ENCODE measurements at places on chromosomes 3 and 15.

- no peak for DNase-seq
Measured at GRCh38 chr3:113057117-113057516, 66.3 kb downstream of the GTPBP8 start.

GRCh38 chr3:128193168-128193567 lies 39.9 kb downstream of the EEFSEC start:
- no peak for DNase-seq

DNA sequence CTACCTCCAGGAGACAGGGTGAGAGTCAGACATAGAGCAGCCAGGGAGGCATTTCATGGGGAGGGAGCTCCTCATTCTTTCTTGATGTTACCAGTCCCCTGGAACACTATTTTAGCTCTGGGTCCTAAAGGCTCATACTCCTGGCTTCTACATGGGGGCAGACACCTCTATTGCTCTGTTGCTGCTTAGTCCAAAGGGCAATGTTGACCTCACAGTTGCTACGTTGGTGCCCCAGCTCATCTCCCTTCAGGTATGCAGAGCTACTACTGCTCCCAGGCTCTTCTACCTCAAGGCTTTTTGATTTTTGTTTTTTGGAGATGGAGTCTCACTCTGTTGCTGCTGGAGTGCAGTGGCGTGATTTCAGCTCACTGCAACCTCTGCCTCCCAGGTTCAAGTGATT lies 245.6 kb upstream of the LRRFIP2 start:
- DNase-seq: no peak

DNA sequence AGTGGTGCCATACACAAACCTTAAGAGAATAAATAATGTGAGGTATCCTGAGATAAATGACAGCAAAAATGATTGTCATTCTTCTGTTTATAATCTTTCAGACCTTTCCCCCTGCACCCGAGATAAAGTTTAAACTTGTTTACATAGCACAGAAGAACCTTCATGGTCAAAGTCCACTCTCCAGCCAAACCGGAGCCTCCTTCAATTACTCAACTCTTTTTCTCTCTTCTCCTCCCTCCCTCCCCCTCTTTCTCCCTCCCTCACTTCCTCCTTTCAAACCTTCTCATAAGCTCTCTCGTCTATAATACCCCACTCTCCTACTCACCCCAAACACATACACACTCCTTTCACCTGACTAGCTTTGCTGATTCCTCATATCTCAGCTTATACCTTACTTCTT lies 198.9 kb downstream of the EFHB start:
- DNase-seq: no peak

DNA sequence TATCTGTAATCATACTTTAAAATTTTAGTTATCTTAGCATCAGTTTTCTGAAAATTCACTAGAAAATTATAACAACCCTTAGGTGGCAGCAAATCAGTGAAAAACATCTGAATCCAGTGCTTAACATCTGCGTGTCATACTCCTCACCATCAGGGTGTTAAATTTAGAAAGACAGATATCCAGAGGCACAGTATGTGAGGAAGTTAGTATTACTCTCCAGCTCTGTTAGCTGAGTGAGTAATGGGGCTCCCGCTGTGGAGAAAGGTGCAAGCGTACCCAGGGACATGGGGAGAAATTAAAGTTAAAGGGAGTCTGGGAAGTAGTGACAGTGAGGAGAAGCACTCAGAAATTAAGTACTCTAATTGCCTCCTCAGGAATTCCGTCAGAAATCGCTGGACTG lies 50.9 kb downstream of the CEP63 start:
- no peak for DNase-seq

DNA sequence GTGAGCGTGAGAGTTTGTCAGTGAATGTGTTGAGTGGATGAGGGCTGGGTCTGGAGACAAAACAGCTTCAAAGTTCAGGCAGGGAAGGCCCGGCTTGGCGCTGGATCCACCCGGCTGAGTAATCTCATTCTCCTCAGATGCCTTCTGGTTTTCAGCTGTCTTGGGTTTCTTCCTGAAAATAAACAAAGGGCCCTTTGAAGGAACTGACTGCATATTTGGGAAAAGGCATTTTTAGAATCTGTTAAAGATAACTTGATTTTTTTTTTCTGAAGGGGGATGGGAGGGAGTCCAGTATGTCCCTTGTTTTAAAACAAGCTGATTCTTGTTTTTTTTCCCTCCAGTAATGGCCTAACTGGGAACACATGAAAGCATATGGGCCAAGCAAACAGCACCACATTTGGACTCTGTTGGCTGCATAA lies 86.4 kb downstream of the TIGIT start:
- peak; percentile 56 for DNase-seq

- no peak for DNase-seq
Measured at GRCh38 chr3:125375950-125376679, 990 bp upstream of the ZNF148 start.

- no peak for DNase-seq
Measured at GRCh38 chr3:193052354-193053045, 134.8 kb upstream of the MB21D2 start.

DNA sequence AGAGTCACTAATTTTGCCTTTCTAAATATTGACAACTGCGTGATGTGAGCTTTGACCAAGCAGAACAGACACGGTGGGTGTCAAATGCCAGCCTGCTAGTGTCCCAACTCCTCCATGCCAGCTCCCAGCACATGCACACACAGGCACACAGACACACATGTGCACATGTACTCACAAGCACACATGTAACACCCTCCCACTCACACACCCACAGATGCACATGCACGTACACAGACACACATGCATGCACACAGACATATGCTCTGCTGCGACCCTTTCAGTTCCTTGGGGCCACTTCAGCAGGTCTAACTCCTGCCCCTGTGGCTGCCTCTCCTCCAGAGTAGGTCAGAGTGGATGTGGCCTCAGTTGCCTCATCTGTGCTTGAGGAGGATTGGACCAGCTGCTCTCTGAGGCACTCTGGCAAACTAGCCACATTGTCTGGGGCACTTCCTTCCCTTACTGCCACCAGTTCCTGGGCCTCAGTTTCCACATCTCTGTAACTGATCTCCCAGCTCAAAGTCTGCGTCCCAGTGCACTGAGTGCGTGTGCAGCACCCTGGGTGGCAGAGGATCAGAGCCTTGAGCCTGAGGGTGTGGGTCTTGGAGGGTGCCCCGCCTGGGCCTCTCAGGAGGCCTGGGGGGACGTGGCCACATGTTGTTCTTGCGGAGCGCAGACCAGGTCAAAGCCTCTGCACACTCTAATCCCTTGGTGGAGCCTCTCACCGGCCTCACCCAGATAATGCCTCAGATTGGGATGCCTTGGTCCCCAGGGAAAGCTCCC lies 55.0 kb upstream of the PRR23E start:
- no peak for DNase-seq

DNA sequence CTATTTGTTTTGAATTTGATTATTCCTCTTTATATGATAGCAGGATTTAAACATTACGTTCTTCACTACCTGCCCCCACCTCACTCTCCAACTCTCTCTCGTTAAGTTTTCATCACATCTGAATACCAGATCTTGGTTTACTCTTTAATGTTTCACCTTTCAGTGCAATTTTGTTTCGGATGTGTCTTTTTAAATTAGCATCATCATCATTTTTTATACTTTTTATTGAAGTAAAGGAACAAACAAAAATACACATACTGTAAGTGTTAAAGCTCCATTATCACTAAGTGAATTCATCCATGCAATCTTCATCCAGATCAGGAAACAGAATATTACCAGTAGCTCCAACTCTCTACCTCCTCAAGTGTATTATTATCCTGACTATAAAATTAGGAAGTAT lies 310.6 kb downstream of the C3orf38 start:
- no peak for DNase-seq

GRCh38 chr3:159029306-159030026 lies 227.6 kb downstream of the MFSD1 start:
- no peak for DNase-seq

DNA sequence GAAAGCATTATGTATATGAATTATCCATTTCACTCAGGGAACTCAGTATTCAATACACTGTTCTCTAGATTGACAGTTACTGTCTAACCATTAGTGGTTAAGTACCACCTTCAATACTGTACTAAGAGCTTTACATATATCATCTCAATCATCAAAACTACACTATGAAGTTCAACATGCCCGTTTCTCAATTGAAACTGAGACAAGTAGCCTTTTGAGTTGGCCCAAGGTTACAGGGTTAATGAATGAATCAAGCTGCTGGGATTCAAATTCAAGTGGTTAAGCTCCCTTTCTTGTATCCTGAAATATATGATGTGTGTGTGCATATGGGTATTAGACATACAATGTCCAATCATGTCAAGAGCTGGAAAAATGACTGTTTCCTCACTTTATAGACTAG lies 5.8 kb downstream of the TASOR start:
- DNase-seq: no peak

DNA sequence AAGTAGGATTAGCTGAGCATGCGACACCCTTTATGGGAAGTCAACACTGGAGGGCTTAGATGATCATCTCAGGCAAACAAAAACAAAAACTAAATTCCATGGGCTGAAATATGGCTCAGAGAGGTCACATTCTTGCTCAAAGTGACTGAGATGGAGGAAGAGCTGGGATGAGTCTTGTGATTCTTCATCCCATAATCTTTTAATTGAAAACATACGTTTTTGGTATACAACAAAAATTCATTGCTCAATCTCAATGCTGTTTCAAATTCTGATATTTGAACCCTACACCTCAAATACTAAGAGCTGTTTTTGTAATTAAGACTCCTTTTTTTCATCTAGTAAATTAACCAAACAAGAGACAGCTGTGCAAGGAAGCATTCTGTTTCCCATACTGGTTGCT lies 257.0 kb downstream of the NR1D2 start:
- DNase-seq: no peak

DNA sequence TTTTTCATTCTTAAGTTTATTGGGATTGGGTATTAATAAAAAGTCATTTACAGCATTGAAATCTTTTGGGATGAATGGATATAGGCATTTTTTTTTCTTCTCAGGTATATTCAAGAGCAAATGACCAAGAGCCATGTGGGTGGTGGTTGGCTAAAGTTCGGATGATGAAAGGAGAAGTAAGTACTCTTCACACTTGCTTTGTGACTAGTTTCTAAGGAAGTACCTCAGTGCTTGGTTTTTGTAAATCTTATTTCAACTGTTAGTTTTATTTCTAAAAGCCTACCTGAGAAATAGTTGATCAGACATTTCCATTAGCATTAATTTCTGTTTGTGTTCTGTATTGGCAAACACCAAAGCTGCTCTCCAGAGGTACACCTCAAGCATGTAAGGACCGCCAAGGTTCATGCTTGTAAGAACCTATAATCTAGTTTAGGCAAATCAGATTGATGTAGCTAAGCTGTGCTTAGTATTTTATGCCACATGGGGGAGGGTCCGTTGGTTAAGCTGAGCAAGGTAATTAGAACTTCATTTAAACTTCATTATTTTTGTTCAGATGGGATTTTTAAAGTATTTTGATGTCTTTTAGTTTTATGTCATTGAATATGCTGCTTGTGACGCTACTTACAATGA lies 35.4 kb downstream of the FXR1 start:
- no peak for DNase-seq

DNA sequence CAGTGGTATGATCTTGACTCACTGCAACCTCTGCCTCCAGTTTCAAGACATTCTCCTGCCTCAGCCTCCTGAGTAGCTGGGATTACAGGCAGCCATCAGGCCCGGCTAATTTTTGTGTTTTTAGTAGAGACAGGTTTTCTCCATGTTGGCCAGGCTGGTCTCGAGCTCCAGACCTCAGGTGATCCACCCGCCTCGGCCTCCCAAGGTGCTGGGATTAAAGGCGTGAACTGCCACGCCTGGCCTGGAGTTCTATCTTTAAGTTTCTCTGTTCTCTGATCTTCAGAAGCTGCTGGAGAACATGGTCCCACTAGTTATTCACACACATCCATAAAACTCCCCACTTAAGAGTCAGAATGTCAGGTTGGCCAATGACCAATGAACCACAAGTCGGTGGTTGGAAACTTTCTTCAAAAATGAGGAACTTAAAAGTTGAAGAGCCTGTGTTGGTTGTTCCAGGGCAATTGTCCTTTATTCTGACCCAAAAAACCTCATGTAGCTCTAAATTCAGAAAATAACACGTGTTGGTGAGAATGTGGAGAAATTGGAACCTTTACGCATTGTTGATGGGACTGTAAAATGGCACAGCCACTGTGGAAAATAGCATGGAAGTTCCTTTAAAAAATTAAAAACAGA lies 55.9 kb upstream of the PIK3CB start:
- DNase-seq: no peak

- DNase-seq: no peak
Measured at GRCh38 chr3:73234354-73235014, 173.0 kb downstream of the EBLN2 start.

DNA sequence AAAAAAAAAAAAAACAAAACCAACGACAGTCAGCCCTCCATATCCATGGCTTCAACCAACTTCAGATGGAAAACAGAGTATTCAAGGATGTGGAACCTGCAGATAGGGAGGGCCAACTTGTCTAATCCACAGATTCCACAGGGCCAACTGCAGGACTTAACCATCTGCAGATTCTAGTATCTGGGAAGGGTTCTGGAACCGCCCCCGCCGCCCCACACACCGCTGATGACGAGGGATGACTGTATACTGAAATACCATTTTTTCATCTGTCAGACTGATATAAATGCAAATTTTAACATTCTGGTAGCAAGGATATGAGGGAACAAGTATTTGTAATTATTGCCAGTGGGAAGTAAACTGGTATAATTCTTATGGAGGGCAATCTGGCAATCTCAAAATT lies 29.5 kb downstream of the ADPGK start:
- no peak for DNase-seq

- no peak for DNase-seq
Measured at GRCh38 chr15:72098040-72098439, 19.9 kb downstream of the MYO9A start.

GRCh38 chr3:189236352-189236751 lies 64.6 kb downstream of the TPRG1 start:
- DNase-seq: no peak

GRCh38 chr15:48563934-48564333 lies 81.6 kb downstream of the FBN1 start:
- no peak for DNase-seq

- DNase-seq: no peak
Measured at GRCh38 chr15:96505014-96505413, 174.5 kb downstream of the NR2F2 start.

DNA sequence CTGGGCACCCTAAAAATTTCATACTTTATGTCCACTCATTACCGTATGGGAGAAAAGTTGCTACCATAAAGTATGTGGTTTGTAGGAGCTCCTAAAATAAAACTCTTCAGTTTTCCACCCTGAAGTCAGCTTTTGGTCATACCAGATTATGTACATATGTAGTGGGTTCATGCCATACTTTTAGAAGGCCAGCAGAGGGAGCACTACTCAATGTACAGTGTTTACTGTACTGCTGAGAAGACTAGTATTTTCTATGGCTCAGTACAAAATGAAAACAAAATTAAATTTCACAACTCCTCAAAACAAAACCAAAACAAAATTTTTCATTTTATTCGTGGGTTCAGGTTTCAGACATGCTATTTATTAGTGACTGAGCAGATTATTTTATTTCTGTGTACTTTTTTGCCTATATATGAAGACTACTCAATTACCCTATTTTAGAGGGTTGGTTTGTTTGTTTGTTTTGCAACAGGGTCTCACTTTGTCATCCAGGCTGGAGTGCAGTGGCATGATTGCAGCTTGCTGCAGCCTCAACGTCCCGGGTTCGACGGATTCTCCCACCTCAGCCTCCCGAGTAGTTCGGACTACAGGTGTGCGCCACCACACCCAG lies 24.3 kb downstream of the NXPE3 start:
- DNase-seq: no peak

- no peak for DNase-seq
Measured at GRCh38 chr15:40695469-40695890, 506 bp downstream of the RAD51 start.

All from caudate nucleus (tissue), 63 donors.